ENCODE measurements at places on chromosomes 13 and 19.
A peak's percentile ranks its signal among the peaks of the same experiment; 100 is the strongest.

GRCh38 chr19:33125929-33126388 lies 6.0 kb upstream of the WDR88 start:
- peak; percentile 25 for DNase-seq

- DNase-seq, result no peak
Observed at GRCh38 chr13:31245598-31246373, 46.0 kb downstream of the B3GLCT start.

GRCh38 chr19:46452186-46452585 lies 19.2 kb downstream of the PNMA8A start:
- no peak for DNase-seq

GRCh38 chr19:12664406-12665280 lies 1.9 kb downstream of the MAN2B1 start:
- no peak for DNase-seq

- DNase-seq, result no peak
Observed at GRCh38 chr19:31676271-31677004, 327.2 kb upstream of the TSHZ3 start.

- DNase-seq, result no peak
Observed at GRCh38 chr13:49466292-49466838, 22.3 kb downstream of the SETDB2 start.

DNA sequence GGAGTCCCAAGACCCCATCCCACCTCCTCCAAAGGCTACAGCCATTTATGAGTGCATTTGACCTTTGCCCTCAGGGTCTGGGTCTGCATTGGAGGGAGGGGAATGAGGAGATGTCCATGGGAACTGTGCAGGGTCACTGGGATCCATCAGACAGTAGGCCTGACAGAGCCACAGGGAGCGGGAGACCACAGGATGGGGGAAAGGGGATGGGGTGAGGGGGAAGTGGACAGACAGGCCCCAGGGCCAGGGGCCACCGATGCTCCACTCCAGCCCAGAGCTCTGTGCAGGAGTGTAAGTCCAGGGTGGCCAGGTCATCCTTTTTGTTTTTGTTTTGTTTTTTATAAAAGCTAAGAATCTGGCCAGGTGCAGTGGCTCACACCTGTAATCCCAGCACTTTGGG lies 82.5 kb downstream of the CHST8 start:
- DNase-seq, result no peak

GRCh38 chr19:35445826-35446593 lies 2.0 kb upstream of the FFAR2 start:
- no peak for DNase-seq

- no peak for DNase-seq
Observed at GRCh38 chr13:23799945-23800344, 89.3 kb downstream of the MIPEP start.

- no peak for DNase-seq
Observed at GRCh38 chr19:30530751-30531150, 158.6 kb downstream of the ZNF536 start.

DNA sequence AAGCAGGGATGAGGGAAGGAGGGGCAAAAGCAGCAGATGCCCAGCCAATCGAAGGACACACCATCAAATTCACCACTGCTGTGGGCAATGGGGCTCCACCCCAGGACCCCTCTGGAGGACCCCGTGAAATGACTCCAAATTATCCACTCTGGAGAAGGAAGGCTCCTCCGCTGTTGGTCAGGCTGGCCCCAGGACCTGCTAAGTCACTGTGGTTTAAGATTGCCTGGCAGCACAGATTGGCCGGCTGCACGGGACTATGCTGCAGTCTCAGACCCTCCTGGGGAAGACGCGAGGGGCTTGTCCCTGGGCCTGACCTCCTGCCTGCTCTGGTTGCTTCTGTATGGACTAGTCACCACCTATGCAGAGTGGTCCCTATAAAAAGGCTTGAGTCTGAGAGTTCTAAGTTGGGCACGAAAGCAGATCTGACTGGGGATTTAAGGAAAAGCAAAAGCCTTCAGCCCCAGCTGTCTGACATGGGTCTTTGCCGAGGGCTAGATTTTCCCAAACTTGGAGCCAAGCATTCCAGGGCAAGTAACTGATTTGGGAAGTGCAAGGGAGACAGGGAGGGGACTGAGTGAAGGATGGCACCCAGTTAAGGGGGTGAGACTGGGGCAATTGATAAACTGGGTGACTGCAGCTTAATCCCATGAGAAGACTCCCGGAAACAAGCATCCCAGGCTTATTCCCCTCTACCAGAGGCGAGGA lies 91.7 kb downstream of the TSHZ3 start:
- DNase-seq, result no peak

- no peak for DNase-seq
Observed at GRCh38 chr13:36531746-36532486, 99.6 kb downstream of the CCNA1 start.

- no peak for DNase-seq
Observed at GRCh38 chr13:28754698-28755545, 36.2 kb upstream of the SLC46A3 start.

DNA sequence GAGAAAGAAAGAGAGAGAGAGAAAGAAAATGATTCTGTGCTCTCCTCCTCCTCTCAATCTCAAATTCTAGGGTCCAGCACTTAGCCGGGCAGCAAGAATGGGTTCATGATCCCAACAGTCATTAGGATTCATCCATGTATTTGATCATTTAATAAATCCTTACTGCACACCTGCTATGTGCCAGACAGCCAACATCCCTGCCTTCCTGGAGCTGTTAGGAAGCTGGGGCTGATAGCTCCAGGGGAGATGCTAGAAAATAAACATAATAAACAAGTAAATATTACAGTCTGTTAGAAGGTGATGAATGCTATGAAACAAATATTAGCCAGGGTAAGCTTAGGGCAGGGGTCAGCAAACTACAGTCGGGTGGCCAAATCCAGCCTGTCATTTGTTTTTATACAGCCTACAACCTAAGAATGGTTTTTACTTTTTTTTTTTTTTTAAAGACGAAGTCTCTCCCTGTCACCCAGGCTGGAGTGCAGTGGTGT lies 9.9 kb upstream of the ACP7 start:
- DNase-seq, result no peak

DNA sequence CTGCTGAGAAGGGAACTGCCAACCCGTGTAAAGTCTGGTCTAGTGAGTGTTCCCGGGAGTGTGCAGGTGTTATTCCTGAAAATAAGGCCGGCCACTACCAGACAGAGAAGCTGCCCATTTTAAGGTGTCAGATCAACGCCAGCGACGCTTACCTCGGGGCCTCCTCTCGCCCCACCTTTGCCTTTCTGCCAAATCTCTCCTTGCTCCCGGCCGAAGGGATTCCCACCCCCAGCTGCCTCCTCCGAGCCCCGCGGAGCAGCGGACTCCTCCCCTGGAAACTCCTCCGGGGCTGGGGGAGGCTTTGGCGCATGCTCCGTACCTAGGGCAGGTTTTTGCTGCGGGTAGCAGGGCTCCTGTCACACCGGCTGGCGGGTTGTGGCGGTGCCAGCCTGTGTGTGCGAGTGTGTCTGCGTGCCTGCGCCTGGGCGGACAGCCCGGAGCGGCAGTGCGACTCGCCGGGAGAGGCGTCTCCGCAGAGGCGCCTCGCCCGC lies at the start of gene HS6ST3:
Gene HS6ST3 (plus strand): TSS at position 359 of the 491 bp plus-strand sequence.
- no peak for DNase-seq

DNA sequence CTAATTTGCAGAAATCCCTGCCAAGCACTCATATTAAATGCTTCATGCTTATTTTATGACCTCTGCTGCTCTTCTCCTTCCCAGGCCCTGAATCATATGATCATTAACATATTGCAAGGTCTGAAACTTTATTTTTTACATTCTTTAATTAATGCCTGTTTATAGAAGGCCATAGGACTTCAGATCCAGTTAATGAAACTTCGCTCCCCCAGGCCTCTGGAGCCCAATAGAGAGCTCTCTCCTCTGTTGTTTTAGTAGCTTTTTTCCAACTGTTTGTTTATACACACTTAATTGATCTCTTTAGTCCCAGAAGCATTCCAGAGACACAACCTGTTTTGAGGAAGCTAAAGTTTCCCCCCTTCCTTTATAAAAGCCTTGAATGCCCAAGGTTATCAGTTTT lies 68.3 kb downstream of the DACH1 start:
- no peak for DNase-seq

- DNase-seq, result no peak
Observed at GRCh38 chr13:20340136-20340758, 108.1 kb upstream of the GJB6 start.

- DNase-seq, result no peak
Observed at GRCh38 chr13:31859571-31859970, 120.2 kb downstream of the RXFP2 start.

DNA sequence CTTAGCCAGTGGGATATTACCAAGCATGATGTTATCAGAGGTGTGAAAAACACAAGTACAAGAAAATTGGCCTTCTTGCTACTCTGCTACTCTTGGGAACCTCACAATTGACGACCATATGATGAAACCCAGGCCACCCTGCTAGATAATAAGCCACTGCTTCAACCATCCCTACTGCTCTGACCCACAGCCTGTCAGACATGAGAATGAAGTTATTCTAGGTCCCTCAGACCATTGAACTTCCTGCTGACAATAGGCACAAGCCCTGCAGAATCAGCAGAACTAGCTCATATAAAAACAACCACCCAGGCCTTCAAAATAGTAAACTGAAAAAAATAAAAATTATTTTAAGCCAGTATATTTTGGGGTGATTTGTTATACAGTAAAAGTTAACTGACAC lies 559.9 kb downstream of the KCTD12 start:
- no peak for DNase-seq

DNA sequence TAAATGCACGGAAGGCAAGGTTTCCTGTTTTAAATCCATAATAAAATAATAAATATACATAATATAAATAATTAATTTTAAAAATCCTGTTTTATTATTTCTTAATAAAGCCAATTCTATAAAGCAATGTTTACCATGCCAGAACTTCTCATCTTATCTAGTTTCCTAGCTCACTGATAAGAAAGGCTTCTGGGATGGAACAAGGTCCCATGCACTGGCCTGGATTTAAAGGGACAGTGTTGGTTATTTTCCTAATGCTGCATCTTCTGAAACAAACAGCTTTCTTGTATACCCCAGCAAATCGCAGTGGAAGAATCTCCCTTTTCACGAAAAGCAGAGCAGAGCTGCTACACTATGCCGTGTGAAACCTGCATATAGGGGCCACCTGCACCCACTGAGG lies 68.8 kb downstream of the LNX2 start:
- DNase-seq, result no peak

GRCh38 chr13:99797691-99798090 lies 173.9 kb downstream of the ZIC5 start:
- DNase-seq, result no peak

GRCh38 chr19:47176071-47176626 lies 45.5 kb downstream of the SAE1 start:
- no peak for DNase-seq

GRCh38 chr13:31073859-31074718 lies 87.6 kb downstream of the HSPH1 start:
- peak; percentile 32 for DNase-seq

DNA sequence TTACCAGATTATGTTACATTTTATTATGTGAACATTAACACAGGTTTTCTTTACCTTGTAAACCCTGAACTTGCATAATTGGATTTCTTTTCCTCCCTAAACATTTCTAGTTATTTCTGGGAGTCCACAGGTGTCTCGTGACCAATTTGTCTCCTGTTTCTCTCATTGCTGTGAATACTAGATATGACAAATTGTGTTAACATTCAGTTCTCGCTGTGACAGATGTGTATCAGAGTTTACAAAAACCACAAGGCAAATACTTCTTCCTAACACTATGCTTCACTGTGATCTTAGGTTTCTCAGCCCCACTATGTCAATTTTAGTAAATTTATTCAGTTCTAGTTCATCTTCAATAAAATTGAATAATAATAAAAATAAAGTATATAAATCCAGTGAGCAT lies 1554.9 kb downstream of the EFNB2 start:
- DNase-seq, result no peak

- DNase-seq, result no peak
Observed at GRCh38 chr13:93889430-93889951, 590.0 kb downstream of the DCT start.

GRCh38 chr19:38869160-38869835 lies 8.8 kb downstream of the RINL start:
- DNase-seq, result no peak

GRCh38 chr19:17841810-17842662 lies 5.7 kb downstream of the JAK3 start:
- peak; percentile 80 for DNase-seq

All from stimulated activated CD4-positive, alpha-beta T cell treated with anti-CD3 and anti-CD28 coated beads, Interleukin-2, amount 100 ng/mL, for 48 hours (primary cell).